Stimulated activated CD4-positive, alpha-beta T cell treated with anti-CD3 and anti-CD28 coated beads, Interleukin-15, amount 100 ng/mL, for 1 hour (primary cell): ENCODE measurements at places on chromosomes 2 and 18.
A peak's percentile ranks its signal among the peaks of the same experiment; 100 is the strongest.

DNA sequence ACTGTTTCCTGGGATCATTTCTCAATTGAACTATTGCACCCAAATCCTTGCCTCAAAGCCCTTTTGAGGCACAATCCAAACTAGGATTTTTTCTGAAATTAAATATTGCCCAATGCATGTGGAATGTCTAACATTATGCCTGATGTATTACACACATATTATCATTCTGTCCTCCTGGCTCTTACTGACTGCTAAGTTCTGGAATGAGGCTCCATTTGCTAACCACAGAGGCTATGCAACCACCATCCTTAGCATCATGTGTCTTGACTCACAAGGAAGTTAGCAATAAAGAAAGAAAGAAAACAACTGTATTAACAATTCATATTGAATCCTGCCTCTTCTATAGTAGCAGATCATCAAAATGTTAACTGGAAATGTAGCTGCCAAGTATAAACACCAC, 1142.7 kb downstream of the CNTNAP5 start:
- no peak for DNase-seq

GRCh38 chr2:100265226-100265625, 57.1 kb downstream of the LONRF2 start:
- DNase-seq: no peak

DNA sequence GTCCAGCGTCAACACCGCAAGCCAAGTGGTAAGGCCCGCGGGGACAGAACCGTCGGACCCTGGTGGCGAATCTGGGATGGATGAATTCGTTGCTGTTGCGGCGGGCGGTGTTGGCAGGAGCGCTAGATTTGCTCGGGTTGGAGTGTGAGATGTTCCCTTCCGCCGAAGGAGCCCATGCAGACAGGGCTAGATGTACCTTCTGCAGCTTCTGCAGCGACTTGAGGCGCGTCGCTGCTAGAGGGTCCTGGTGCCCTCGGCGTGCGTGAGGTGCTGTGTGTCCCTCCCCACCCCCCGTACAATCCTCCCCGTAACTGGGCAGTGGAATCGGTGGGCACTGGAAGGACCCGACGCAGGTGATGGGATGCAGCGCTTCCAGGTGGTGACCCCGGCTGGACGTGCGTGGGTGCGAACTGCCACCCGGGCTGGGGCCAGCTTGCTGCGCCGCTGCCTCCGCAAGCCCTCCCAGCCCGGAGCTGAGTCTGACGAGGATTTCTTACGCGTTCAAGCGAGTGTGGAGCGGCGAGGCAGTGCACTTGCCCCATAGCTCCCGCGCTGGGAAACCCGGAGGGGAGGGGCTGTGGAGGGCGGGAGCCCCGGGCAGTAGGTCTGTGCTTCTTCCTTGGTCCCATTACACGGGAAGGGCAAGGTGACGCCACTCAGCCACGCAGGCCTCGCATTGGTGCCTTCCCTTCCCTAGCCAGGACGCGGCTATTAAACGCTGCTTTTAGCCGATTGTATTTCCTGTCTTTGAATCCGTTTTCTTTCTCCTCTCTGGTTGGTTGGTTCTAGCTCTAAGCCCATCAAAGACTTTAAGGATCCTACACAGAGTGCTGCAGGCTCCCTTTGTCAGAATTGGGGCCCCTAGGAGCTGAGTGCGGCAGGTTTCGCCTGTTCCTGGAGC, 34.2 kb downstream of the CHRNA1 start:
- DNase-seq: peak; percentile 27

GRCh38 chr2:213119061-213119809, 32.2 kb downstream of the IKZF2 start:
- DNase-seq: no peak

DNA sequence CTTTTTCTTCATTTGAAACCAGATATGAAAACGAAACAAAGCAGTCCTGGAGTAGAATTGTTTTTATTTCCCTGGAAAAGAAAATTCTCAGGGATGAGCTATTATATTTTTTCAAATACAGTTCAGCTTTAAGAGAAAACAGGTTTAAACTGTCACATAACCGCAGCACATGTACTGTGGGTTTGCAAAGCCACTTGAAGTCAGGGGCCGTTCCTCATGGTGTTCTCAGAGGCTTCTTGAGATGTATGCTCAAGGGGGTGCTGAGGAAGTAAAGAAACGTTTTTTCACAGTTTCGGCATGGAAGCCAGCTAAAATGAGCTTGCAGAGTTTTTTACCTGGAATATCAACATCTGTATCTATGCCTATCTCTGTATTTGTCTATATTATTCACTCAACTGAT, 225.3 kb downstream of the MC4R start:
- no peak for DNase-seq

- no peak for DNase-seq
Observed at GRCh38 chr2:113709022-113709421, 47.4 kb downstream of the SLC35F5 start.

DNA sequence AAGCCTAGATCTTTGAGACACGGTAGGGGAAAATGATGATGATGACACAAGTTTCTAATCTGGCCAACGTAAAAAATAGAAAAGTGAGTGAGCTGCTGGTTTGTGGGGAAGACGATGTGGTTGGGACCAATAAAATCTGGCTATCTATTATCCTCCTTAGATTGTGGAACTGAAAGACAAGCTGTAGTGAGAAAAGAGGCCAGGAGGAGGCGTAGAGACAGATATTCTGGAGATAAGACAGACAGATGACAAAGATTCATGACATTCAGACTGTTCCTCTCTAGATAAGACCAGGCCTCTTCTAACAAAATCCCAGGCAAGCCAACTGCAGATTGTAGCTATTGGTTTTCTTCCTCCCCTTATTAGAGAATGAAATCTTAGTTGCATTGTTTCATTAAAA, 376.3 kb upstream of the UBE2E3 start:
- no peak for DNase-seq

- no peak for DNase-seq
Observed at GRCh38 chr2:9618410-9618809, 12.4 kb downstream of the YWHAQ start.

DNA sequence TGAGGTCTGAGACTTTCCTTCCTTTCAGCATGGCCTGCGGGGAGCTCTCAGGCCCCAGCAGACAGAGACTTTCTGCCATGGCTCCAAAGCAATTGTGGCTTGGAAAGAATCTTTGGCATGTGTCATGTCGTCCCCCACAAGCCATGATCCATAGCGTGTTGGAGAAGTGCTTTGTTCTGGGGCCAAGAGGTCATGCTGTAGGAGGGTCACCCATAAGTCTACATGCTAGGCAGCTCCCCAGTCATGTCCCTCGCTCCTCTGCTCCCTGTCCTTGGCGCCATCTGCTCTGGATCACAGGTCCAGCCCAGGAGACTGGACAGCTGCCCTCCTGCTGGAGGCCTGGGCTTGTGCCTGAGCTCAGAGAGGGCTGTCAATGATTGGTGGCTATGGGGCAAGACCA, 78.8 kb upstream of the LCLAT1 start:
- DNase-seq: no peak

DNA sequence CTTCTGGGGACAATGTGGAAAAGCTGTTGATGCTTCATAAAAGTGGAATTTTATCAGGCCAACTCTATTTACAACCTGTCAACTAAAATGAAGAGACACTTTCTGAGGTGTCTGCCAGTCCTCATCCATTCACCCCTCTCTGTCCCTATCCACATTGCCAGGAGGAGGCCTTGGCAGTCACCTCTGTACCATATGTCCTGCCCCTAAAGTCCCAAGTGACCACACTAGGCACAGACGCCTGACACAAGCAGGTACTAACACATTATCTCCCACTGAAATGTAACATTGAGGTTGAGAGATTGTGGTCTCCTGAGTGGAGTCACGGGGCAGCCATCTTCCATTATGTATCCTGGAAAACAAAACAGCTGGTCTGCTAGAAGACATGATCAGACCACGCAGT, 71.4 kb downstream of the OSBPL1A start:
- DNase-seq: no peak

DNA sequence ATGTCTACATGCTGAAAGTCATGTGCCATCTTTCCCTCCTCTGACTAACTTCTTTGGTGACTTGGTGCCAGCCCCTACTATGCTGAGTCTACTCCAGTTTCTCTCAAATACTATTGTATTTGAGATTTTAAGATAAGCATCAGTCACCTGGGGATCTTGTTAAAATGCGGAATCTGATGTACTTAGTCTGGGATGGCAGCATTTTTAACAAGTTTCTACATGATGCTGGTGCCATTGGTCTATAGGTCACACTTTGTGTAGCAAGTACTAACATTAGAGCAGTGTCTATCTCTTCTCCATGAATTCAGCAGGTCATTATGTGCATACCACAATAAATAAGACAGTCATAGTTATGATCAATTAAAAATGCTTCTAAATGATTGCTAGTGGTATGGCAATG, 106.9 kb downstream of the CERS6 start:
- no peak for DNase-seq

- no peak for DNase-seq
Observed at GRCh38 chr2:118763797-118764196, 83.7 kb downstream of the EN1 start.

- peak; percentile 41 for DNase-seq
Observed at GRCh38 chr2:204177977-204178522, 241.5 kb downstream of the ICOS start.

DNA sequence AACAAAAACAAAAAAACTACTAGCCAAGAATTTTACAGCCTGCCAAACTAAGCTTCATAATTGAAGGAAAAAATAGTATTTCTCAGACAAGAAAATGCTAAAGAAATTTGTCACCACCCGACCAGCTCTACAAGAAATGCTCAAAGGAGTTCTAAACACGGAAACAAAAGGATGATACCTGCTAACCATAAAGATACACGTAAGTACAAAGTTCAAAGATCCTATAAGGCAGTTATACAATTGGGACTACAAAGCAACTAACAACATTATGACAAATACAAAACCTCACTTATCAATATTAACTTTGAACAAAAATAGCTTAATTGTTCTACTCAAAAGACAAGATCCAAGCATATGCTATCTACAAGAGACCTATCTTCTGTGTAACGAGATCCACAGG, 64.6 kb downstream of the TRAPPC8 start:
- DNase-seq: no peak

- DNase-seq: no peak
Observed at GRCh38 chr2:64218137-64218802, 74.0 kb upstream of the PELI1 start.

DNA sequence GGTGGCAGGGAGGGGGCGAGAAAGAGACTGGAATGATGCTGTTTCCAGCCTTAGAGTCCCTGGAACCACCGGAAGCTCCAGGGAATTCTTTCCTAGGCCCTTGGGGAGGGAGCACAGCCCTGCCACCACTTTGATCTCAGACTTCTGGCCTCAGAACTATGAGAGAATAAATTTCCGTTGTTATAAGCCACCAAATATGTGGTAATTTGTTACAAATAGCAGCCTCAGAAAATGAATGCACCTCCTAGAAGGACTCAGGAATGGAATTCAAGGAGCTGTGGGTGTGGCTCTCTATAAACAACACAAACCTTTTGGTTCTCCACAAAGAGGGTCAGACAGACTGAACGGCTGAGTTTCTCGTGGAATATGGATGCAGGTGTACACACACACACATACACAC, 144.5 kb downstream of the ACKR3 start:
- DNase-seq: no peak

- no peak for DNase-seq
Observed at GRCh38 chr18:22650247-22650646, 232.5 kb upstream of the CTAGE1 start.
